ENCODE measurements at places on chromosomes 2 and 18.

DNA sequence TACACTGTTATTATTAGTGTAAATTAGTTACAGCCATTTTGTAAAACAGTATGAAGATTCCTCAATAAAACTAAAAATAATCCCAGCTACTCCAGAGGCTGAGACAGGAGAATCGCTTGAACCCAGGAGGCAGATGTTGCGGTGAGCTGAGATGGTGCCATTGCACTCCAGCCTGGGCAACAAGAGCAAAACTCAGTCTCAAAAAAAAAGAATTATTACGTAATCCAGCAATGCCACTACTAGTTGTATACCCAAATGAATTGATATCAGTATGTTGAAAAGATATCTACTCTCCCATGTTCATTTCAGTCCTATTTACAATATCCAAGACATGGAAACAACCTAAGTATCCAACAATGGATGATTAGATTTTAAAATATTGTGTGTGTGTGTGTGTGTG, 313.6 kb downstream of the EPHA4 start:
- DNase-seq: no peak

- DNase-seq: no peak
These were observed 69.5 kb downstream of the GPD2 start for GRCh38 chr2:156505696-156506095.

GRCh38 chr2:33131111-33131510, 184.4 kb downstream of the LTBP1 start:
- DNase-seq: no peak

GRCh38 chr2:232204457-232204931, 174.1 kb upstream of the ALPP start:
- no peak for DNase-seq

- no peak for DNase-seq
These were observed 54.5 kb downstream of the ACSL3 start for GRCh38 chr2:222915092-222915957.

GRCh38 chr2:204437815-204438756, 107.2 kb upstream of the PARD3B start:
- DNase-seq: no peak

GRCh38 chr2:134245340-134245984, 8.4 kb upstream of the MGAT5 start:
- peak; percentile 82 for DNase-seq

DNA sequence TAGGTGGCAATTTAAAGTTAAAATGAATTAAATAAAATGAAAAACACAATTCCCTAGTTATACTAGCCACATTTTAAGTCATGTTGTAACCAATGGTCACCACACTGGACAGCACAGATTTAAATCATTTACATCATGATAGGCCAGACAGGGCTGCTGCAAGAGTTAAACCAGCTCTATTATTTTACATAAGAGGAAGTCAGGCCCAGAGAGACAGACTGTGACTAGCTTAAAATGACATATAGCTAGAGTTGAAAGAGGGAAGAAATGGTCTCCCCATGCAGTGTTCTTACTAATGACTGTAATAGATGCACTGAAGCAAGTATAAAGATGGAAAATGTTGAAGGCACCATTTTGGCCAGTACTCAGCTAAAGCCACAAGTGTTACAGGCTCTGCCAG, 69.6 kb downstream of the SLC66A3 start:
- no peak for DNase-seq

- DNase-seq: no peak
These were observed 84.6 kb upstream of the TTC39C start for GRCh38 chr18:23930002-23930401.

- DNase-seq: no peak
These were observed 401.4 kb downstream of the NBAS start for GRCh38 chr2:15159751-15160177.

GRCh38 chr2:11807156-11808015, 61.0 kb downstream of the LPIN1 start:
- peak; percentile 37 for DNase-seq

- DNase-seq: no peak
These were observed 31.2 kb downstream of the GLS start for GRCh38 chr2:190911813-190912212.

GRCh38 chr2:22826703-22827102, 558.3 kb upstream of the KLHL29 start:
- no peak for DNase-seq

GRCh38 chr18:11548396-11548795, 61.0 kb upstream of the SLC35G4 start:
- DNase-seq: no peak

DNA sequence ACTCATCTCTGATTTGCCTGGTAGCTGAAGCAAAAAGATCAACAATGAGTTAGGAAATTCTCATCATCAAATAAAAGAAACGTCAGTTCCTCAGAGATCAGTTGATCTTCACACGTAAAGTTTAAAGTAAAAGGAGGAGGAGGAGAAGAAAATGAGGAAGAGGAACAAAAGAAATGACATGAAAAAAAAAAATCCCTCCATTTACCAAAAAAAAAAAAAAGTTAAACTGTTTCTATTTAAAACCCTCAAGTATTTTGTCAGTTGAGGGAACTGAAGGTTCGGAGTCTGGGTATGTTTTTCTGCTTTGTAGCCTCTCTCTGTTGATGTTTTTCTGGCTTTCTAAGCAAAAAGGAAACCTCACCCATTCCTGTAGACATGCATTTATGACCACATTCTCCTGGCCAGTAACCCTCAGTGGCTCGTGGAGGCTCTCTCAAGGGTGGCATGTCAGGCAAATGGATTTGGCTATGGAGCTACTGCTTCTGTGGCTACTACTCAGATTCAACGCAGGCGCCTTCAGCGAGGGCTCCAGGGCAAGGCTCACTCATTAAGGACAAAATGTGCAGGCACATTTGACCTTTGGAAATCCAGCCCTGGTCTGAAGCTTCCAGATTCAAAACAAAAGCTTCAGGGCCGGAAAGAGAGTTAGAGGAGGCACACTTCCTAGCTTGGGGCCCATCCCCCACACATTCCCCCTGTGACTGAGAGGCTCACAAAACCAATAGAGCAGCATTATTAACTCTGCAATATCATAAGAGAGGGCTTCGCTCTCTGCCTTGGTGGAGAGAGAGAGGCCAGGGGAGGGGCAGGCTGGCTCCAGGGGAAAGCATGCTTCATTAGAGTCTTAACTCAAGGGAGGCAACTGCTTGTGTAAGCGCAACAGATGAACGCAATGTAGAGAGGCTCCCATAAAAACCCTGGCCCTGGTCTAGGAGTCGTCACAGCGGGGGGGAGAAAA, 22.3 kb downstream of the KLF7 start:
- DNase-seq: peak; percentile 56

GRCh38 chr18:44673256-44673880, 7.3 kb upstream of the SETBP1 start:
- DNase-seq: no peak

All from activated CD4-positive, alpha-beta memory T cell treated with anti-CD3 and anti-CD28 coated beads for 36 hours (primary cell).